ENCODE measurements at places on chromosomes 1 and 21.

- DNase-seq, result no peak
Observed at GRCh38 chr1:1093610-1093943, 19.5 kb upstream of the RNF223 start.

- no peak for DNase-seq
Observed at GRCh38 chr1:68782890-68783289, 286.0 kb upstream of the DEPDC1 start.

- DNase-seq, result peak; percentile 41
Observed at GRCh38 chr1:154557939-154558719, at the start of gene UBE2Q1. Gene UBE2Q1, minus strand, starts transcription at chr1:154558662. Its CDS starts 109 bp downstream, at chr1:154558553.

DNA sequence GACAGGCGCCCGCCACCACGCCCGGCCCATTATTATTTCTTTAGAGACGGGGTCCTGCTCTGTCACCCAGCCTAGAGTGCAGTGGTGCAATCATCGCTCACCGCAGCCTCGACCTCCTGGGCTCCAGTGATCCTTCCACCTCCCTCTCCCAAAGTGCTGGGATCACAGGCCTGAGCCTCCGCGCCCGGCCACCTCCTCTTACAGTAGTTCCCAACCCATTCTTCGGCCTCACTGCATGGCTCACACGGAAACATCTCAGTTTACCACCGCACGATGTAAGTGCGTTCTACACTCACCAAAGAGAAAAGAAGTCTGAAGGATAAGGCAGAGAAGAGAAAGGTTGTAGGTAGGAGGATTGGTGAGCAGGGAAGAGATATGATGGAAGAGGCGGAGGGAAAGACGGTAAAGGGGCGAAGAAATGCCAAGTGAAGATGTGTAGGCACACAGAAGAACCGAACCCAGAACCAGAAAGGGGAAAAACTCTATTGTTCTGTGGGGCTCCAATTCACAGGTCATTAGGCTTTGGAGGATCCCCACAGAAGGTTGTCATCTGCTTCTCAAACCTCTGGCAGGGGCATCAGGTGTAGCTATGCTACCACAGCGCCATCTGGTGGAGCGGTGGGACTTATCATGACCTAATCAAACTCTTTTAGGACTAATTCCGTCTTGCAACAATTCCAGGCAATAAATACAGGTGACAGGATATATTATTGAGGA is 504.2 kb downstream of the SMYD3 start:
- peak; percentile 79 for DNase-seq

All from GM03348 (cell line).